ENCODE measurements at places on chromosomes 11 and 22.
A peak's percentile ranks its signal among the peaks of the same experiment; 100 is the strongest.

DNA sequence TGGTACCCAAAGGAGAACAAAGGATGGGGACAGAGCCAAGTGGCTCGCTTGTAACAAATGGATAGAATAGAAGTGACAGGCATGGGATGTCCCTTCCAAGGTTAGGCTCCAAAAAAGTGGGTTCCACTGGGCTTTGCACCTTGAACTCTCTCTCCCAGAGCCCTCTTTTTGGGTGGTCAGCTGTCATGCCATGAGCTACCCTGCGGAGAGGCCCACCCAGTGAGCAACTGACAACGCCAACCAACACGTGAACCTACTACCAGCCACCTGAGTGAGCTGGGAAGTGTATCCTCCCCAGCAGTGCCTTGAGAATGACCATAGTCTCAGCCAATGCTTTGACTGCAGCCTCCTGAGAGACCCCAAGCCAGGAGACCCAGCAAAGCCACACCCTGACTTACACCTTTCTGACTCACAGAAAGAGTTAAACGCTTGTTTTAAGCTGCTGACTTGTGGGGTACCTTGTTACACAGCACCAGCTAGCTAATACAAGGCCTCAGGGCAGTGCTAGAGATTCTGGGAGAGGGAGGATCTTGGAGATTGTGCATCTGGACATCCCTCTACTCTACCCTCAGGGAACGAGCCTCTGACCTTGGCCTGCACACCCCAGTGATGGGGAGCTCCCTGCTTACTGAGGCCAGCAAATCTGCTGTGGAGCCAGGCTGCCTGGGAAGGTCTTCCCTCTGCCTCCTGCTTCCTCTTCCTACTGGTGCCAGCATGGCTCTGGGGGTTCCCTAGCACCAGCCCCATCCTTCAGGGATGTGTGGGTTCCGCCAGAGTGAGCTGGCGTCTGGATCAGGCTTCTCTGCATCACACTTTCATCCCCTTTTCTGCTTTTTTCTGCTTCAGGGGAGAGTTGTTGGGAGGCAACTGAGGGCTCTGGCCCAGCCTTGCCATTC lies 29.1 kb upstream of the RFPL3 start:
- no peak for DNase-seq

- DNase-seq: peak; percentile 10
Observed at GRCh38 chr11:106424111-106424510, 346.6 kb downstream of the AASDHPPT start.

DNA sequence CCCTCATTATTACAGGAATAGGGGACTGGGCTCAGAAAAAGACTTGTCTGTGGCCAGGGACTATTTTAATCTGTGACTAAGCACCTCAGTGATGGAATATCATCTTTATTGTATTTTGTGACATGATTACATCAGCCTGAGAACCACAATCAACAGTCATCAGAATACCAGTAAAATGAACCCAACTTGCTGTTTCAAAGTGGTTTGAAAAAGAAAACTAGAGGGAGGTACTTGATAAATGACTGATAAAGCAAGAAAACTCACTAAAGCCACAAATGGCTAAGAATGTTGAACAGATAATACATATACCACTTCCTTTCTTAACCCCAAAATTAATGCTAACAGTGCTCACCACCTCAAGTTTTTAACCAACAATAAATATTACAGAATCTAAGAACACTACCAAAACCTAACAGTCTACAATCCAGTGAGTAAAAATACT lies 155.7 kb downstream of the ATG16L2 start:
- peak; percentile 13 for DNase-seq

DNA sequence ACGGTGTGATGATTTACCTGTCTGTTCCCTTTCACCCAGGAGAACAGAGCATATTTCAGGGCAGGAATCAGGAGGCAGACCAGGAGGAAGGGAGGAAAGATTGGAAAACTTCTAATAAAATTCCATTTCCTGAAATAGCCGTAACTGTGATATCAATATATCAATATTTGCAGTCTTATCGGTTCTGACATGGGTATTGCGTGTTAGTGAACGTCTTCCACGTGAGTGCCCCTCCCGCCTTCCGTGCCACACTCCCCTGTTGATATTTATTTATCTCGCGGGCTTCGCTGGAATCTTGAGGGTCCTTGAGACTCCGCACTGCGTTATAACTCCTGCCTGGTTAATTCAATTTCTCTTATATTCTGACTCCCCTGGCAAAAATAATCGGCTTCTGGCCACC lies 1160.4 kb downstream of the BRD1 start:
- no peak for DNase-seq

DNA sequence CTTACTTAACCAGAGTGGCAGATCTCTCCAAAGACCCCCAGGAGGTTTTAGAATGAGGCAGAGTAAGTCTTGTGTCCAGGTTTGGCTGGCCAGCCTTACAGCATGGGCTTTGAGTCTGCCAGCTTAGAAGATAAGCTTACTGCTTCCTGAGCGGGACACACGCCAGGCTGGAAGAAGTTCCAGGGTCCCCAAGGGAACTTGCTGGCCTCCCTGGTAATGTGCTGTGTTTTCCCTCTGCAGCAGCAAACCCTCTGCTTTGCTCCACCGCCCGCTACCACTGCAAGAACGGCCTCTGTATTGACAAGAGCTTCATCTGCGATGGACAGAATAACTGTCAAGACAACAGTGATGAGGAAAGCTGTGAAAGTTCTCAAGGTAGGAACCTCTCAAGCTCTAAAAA lies 154.2 kb downstream of the LDLRAD3 start:
- no peak for DNase-seq

DNA sequence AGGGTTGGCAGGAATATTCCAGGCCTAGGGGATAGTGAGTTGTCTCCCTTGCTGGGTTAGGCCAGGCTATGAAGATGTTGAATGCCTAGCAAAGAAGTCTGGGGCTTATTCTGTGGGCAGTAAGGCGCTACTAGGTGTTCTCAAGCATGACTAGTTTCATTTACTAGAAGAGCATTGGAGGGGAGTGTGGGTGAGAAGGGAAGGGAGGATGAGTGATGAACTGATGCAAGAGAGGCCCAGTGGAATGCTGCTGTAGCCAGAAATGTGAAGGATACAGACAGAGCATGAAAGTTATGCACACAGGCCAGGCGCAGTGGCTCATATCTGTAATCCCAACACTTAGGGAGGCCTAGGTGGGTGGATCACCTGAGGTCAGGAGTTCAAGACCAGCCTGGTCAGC lies 33.5 kb downstream of the POU2F3 start:
- no peak for DNase-seq

DNA sequence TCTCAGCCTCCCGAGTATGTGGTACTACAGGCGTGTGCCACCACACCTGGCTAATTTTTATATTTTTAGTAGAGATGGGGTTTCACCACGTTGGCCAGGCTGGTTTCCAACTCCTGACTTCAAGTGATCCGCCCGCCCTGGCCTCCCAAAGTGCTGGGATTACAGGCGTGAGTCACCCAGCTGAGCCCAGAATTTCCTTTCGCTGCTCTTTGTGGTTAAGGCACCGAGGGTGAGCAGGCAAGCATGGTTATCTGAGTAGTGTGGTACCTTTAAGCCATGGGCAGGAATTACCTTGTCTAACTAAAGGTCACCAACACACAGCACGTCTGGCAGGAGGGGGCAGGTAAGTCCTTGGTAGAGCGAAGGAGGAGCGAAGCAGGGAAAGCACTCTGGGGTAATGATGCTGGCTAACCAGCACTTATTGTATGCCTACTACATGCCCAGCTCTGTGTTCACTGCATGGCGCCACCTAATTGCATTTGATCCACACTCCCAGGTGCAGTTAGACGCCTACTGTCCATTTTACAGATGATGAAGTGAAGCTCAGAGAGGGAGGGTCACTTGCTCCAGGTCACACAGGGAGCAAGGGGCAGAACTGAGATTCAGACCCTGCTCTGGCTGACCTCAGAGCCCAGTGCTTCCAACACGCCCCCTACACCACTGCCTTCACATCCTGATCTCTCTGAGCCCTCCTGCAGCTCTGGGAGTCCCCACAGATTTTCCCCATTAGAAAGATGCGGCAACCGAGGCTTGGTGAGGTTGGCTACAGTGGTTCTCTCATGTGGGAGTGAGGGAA lies 45.7 kb downstream of the TRIOBP start:
- DNase-seq: peak; percentile 82

GRCh38 chr22:30116362-30117117 lies 36.3 kb downstream of the HORMAD2 start:
- no peak for DNase-seq

DNA sequence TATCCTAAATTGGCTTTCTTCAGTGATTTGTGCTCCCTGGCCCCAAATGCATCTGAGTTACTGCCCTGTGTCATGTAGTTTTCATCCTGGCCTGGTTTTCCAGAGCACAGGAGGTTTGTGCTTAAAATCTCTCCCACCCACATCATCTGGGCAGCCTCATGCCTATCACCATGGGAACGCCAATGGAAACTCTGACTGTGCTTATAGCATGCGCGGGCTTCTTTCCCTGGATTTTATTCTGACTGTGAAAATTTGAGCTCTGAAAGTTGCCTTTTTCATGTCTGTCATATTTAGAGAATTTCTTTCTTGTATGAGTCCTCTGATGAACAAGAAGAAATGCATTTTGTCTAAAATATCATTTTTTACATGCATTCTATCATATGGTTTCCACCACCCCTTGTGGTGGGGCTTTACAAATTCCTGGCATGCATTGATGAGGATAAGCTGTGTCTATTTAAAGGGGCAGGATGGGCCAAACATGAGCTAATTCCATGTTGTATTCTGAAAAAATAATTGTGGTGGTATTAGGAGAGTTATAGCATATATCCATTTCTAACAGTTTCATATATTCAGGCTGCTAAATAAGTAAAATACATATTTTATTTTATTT lies 55.1 kb downstream of the IRAG1 start:
- DNase-seq: no peak

All from AG08396 (cell line).